IPS DF 6.9 (cell line): ENCODE measurements at places on chromosomes 1 and 21.

- DNase-seq: peak; percentile 20
These were observed at the start of gene CAMSAP2 for GRCh38 chr1:200738327-200738948. TSS of gene CAMSAP2 (plus strand) at chr1:200738893. CDS start at chr1:200739828, 935 bp downstream.

DNA sequence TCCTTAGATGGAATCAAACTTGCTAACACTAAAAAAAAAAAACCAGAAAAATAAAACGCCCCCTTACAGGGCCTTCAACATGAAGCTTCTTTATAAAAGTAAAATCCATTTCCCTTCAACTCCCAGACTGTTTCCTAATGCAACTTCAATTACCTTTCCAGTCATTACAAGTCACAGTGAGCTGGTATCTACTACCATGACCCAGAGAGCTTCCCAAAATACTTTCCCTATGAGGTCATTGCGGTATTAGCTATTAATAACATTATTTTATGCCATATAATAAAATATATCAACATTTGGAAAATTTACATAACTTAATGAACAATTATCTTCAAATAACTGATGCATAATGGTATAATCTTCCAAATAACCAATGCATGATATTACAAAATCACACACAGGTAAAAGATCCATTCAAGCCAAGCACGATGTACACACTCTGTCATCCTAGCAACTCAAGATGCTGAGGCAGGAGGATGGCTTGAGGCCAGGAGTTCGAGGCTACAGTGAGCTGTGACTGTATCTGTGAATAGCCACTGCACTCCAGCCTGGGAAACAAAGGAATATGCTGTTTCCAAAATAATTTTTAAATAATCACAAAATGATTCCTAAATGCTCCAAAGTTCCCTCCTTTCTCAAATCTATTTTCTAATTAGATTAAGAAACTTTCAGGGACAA lies 24.1 kb downstream of the EIF4G3 start:
- no peak for DNase-seq

GRCh38 chr1:93607814-93608186 lies 73.8 kb downstream of the BCAR3 start:
- no peak for DNase-seq

GRCh38 chr21:37677006-37677405 lies 239.3 kb downstream of the KCNJ6 start:
- no peak for DNase-seq

- DNase-seq: no peak
These were observed 118.4 kb upstream of the CHRM3 start for GRCh38 chr1:239268007-239268406.

- DNase-seq: no peak
These were observed 2.6 kb downstream of the CHML start for GRCh38 chr1:241637604-241638003.

DNA sequence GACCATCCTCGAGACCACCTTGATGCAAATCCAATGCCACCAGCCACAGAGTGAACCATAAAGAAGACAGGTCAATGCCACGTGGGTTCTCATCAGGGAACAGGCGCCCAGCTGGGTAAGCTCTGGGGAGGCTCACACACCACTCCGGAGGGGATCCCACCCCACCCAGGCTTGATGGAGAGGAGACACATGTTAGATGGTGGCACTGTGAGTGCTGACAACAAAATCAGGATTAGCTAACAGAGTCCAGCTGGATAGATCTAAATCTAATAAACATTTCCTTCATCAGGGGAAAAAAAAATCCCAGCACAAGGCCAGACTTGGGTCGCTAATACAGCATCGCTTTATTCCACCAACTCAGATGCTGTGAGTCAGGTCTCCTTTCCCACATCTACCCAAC lies 132.2 kb upstream of the TNR start:
- DNase-seq: no peak

GRCh38 chr21:45590726-45591618 lies 48.7 kb upstream of the SLC19A1 start:
- no peak for DNase-seq

DNA sequence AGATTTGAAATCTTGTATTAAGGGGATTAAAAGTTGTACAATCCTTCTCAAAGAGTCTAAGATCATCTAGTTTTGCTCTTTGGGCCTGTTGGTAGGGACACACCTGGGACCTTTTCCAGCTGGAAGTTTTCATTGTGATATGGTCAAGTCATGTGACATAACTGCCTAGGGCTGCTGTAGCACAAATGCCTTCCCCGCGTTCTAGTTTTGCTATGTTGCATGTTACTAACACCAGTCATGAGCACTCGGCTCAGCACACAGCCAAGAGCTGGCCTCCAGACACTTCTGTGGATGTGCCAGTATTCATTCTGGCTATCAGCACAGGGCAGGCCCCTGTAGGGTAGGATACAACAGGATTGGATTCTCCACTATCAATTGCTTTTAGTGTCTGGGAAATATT lies 14.6 kb upstream of the FLG2 start:
- DNase-seq: no peak

GRCh38 chr1:215523906-215524305 lies 43.2 kb upstream of the KCTD3 start:
- no peak for DNase-seq

DNA sequence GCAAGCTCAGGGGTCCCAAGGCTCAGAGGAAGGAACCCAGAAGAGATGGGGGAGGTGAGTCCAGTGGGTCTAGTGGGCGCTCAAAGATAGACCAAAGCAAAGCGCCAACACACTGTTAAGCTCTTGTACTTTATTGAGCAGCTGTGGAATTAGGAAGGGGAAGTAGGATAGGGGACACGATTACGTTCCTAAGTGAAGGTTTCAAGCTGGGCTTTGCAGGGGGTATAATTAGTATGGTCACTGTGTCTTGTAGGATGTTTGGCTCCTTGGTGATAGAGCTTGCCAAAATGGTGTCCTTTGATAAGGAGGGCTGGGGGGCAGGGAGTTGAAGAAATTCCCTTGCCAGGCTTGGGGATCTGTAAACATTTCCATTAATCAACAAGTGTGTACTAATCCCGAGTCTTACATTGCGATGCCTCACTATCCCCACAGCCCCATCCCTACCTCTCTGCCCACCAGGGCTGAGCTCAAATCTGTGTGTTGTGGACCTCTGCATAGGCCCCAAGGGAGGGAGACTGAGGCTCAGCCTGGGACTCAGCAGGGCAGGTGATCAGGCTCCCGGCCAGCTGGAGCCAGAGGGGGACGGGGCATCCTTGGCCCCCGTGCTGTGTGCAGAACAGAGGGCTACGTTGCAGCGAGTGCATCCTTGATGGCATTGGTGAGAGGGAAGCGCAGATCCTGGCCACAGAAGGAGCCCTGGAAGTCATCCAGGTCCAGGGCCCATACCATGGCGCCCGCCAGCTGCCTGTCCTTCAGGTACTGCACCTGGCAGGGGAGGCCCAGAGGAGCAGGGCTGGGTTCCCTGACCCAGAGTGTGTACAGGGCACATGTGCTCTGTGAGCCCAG lies 3.4 kb upstream of the MYBPH start:
- DNase-seq: no peak

GRCh38 chr1:55584526-55585401 lies 369.6 kb upstream of the USP24 start:
- DNase-seq: no peak

GRCh38 chr1:156200044-156200443 lies 6.1 kb downstream of the SLC25A44 start:
- DNase-seq: no peak

DNA sequence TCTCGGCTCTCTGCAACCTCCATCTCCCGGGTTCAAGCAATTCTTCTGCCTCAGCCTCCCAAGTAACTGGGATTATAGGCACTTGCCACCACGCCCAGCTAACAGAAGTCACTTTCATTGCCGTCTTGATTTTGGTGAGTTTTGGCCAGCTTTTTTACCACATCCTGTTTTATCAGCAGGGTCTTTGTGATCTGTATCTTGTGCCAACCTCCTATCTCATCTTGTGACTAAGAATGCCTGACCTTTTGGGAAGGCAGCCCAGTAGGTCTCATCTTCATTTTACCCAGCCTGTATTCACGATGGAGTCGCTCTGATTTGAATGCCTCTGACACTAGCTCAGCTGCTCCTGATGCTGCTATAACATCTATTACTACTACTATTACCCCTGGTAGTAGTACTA lies 46.8 kb upstream of the BARHL2 start:
- no peak for DNase-seq

- DNase-seq: no peak
These were observed 28.8 kb upstream of the PPP2R5A start for GRCh38 chr1:212256369-212256768.

DNA sequence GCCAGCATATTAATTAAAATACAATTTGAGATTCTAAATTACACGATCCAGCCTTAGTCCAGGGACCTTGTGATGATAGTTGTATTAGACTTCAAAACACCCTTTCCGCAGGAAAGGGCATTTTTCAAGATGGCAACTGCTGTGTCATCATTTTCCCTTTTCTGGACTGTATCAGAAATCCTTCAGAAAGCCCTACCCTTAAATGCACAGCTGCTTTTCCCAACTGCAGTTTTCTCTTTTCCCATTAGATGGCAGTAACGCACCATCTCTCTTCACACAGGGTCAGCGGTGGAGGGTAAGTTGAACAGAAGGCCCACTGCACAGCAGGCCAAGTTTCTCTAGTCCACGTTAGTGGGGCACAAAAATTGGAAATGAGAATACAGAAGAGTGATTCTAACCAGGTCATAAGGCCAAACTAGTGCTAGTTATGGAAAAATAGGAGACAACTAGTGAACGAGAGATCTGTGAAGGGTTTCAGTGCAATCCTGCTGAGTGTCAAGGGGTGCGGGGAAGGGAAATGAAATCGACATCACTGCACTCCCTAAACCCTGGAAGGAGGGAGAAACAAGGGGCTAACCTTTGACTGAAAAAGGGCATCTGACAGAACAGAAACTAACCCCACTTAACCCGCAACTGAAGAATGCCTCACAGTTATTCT lies 22.1 kb upstream of the TDRD10 start:
- no peak for DNase-seq

- DNase-seq: no peak
These were observed 311.5 kb downstream of the DUSP10 start for GRCh38 chr1:221430152-221430960.

GRCh38 chr21:37437376-37438080 lies 71.0 kb downstream of the DYRK1A start:
- DNase-seq: no peak

- DNase-seq: no peak
These were observed 46.8 kb downstream of the UBR4 start for GRCh38 chr1:19163261-19163660.

- no peak for DNase-seq
These were observed 94.7 kb downstream of the ATP1B1 start for GRCh38 chr1:169201084-169201619.

DNA sequence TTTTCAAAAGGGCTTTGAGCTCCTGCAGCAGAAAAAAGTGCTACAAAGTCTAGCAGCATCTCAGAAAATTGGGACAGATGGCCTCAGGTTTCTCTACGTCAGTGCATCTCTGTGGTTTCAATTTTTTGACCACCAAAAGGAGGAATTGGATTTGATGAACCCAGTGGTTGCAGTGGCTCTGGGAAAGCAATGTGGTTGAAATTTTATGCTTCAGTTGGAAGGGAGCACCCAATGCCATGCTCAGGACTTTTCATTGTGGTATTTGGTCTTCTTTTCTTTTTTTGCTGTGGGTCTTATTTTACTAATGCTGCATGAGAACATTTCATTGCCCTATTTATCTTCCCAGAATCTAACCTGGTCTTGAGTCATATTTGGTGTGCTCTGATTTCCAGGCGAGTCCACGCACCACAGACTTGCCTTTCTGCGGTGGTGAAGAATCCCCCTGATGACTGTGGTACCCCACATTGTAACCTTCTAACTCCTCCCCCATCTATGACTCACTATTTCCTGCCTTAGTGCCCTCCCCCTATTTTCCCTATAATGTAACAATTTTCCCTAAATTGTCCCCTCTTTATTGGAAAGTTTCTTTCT lies 56.7 kb downstream of the S1PR1 start:
- DNase-seq: no peak

DNA sequence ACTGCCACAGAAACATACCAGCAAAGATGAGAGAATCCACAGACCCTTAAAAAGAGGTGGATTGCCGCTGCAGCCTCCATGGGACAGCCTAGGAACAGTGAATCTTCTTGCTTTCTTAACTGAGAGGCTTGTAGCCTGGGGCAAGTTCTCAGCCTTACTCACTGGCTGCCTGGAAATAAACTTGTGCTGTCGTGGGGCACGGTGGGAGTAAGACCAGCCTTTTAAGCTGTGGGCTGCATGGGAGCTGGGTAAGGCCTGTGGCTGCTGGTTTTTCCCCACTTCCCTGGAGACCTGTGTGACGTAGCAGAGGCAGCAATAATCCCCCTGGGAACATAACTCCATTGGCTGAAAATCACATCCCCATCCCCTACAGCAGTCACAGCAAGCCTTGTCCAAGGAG lies 30.8 kb downstream of the CD2 start:
- DNase-seq: no peak

- no peak for DNase-seq
These were observed 24.7 kb downstream of the CASZ1 start for GRCh38 chr1:10771789-10772188.

DNA sequence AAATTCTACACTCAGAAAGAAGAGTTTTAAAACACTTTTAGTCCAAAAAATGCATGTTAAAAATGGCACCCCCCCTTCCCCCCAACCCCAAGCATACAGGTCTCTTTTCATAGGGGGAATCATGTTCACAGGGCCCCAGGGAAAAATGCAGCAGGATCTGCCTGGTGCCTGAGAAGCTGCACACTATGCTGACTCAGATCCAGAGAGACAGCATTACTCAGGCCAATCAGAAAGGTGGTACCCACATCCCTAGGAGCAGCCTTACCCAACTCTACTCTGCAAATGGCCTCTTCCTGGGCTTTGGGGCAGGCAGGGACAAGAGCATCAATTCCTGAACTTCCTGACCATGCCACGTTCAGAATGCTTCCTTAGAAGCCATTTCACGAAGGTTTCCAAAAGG lies 119.0 kb downstream of the HIVEP3 start:
- DNase-seq: no peak

- no peak for DNase-seq
These were observed 14.4 kb downstream of the PLOD1 start for GRCh38 chr1:11948822-11949458.

DNA sequence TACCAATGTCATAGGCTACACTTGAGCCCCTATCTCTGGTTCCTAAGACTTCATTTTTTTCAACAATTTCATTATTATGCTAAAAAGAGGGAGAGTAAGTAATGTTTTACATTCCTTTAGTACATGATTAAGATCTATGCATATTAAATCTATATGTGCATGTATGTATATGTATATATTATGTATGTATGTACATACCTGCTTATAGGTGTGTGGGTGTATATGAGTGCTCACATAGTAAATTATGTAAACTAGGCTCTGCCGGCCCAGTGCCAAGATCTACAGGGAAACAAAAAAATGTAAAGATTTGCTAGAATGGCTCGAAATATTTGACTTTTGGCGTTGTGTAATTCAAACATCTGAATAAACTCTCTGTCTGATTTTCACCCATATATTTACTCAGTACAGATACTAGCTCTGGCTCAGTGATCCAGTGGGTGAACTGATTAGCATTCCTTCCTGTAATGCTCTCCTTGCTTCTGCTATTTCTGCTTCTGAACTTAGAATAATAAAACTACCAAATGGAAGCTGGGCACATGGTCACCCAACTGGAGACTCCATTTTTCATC lies 113.1 kb upstream of the FGGY start:
- no peak for DNase-seq

GRCh38 chr1:56798053-56798471 lies 21.1 kb downstream of the FYB2 start:
- no peak for DNase-seq
